Stimulated activated CD8-positive, alpha-beta memory T cell treated with anti-CD3 and anti-CD28 coated beads, Interleukin-4, amount 100 ng/mL, for 1 hour (primary cell): ENCODE measurements at places on chromosomes 13 and 19.
A peak's percentile ranks its signal among the peaks of the same experiment; 100 is the strongest.

- DNase-seq, result no peak
Observed at GRCh38 chr13:104485571-104485970, 1419.4 kb upstream of the SLC10A2 start.

DNA sequence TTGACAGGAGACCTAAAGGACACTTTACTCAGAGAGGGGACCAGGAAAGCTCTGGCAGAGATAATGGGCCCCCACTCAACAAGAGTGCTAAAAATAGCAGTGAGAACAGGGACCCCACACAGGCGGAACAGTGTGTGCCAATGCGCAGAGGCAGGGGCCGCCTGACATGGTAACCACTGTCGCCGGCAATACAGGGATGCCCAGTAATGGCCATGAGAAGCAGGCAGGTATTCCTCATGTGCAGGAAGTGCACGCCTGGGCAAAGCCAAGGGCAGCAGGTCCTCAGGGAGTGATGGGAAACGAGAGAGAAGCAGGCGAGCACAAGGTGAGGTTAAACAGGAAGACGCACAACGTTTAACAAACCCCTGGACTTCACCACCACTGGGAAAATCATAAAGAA, 757.1 kb downstream of the LIG4 start:
- DNase-seq, result no peak

DNA sequence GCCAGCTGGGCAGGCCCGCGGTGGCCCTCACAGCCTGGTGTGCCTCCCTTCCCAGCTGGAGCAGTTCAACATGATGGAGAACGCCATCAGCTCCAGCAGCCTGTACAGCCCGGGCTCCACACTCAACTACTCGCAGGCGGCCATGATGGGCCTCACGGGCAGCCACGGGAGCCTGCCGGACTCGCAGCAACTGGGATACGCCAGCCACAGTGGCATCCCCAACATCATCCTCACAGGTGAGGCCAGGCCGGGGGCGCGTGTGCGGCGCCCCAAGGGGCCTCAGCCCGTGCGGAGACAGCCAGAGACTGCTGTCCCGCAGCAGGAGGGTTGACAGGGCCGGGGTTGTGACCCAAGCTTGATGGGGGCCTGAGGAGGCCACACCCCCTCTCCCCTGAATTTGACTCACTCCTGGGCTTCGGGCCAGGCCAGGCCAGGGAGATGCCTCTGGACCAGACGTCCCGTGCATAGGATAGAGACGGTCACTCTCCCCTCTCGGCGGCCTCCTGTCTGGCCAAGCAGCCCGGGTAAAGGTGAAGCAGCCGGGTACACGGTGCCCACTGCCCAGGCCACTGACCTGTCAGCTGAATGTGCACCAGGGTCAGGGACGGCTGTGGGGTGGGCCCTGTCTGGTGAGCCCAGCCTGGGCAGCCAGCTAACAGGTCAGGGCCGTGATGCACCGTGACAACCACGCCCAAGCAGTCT, 15.4 kb downstream of the COMP start:
- no peak for DNase-seq

GRCh38 chr13:79270859-79271258, 135.2 kb downstream of the RBM26 start:
- no peak for DNase-seq

DNA sequence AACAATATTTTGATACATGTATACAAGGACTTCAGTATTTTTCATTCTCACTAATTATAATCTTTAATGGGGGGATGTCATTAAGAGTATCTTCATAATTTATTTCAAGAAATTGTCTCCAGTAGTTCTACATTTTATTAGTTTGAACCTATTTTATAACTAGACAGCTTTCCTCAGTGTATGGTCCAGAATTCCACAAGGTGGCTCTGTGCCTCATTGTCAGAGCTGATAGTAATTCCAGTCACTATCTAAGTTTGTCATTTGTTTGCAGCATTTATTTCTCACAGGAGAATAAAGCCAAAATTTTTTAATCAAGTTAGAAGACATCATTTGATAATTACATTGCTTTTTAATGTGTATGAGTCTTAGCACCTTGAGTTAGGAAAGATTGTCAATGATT, 1633.0 kb upstream of the PCDH20 start:
- DNase-seq, result no peak

GRCh38 chr19:49468746-49469447, 5.1 kb upstream of the FLT3LG start:
- DNase-seq, result peak; percentile 55

- DNase-seq, result no peak
Observed at GRCh38 chr19:30629086-30629485, 256.9 kb downstream of the ZNF536 start.

- no peak for DNase-seq
Observed at GRCh38 chr13:99656844-99657381, 155.6 kb downstream of the TM9SF2 start.

GRCh38 chr13:26011996-26012821, 39.6 kb downstream of the SHISA2 start:
- peak; percentile 5 for DNase-seq
